Astrocyte of the spinal cord (primary cell): ENCODE measurements at places on chromosomes 11 and 22.

DNA sequence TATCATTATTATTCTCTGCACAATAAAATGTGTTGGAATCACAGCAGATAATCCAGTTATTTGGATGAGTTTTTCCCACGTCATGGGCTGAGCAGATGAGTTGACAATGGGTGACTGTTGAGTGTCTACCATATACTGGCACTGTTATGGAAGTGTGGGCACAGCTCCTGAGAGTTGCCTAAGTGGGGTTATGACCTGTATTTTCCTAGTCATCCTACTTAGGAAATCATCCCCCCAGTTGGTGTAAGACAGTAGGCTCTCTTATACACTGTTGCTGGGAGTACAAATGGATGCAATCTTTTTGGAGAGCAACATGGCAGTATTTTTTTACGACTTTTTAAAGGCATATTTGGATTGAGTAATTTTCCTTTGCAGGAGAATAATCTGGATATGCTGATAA, 66.4 kb downstream of the TRAF6 start:
- DNase-seq: no peak

DNA sequence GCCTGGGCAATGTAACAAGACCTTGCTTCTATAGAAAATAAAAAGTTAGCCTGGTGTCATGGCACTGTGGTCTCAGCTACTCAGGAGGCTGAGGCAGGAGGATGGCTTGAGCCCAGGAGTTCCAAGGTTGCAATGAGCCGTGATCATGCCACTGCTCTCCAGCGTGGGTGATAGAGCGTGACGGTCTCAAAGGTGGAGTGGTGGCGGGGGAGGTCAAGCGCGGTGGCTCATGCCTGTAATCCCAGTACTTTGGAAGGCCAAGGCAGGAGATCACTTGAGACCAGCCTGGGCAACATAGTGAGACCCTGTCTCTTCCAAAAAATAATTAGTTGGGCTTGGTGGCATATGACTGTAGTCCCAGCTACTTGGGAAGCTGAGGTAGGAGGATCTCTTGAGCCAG, 16.7 kb upstream of the PISD start:
- no peak for DNase-seq

DNA sequence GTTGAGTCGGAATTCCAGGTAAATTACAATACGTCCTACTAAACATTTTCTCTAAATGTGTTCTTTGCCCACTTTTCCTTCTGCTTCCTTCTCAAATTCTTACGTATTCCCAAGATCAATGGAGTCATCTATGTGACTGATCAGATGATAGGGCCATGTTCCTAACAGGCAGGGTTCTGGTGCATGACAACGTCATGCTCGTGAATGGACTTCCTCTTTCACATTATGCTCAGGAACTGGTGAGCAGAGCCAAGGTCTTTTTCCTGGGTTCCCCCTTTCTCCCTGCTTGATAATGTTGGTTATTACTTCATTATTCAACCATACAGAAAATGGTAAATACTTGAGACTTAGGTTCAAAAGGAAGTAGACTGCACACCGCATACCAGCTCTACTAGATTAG, 789.4 kb downstream of the OPCML start:
- DNase-seq: no peak

DNA sequence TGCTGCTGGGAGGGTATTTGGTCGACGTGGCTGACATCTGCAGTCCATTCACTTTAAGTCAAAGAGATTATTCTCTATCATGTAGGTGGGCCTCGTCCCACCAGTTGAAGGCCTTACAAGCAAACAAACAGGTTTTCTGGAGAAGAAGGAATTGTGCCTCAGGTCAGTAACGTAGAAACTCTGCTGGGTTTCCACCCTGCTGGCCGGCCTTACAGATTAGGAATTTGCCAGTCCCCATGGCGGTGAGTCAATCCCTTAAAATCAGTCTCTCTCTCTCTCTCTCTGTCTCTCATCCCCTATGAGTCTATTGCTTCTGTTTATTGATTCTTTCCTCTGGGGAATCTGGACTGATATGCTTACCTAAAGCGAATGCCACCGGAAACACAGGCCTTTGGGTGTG, 75.4 kb upstream of the FGF3 start:
- DNase-seq: no peak

DNA sequence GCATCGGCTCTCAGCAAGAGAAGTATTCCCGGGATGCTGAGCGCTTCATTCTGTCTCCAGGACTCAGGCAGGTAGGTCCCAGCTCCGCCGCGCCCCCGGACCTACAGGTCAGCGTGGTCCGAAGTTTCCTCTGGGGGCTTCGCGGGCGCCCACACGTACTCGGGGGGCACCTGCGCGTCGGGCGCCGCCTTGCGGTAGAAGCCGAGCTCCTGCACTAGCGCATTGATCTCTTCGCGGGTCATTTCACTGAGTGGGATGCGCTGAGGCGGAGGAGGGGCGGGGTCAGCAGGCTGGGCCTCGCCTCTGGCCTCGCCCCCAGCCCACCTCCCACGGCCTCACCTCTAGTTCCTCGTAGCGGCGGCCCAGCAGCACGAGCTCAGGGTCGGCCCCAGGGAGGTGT, 2.5 kb downstream of the SELENOM start:
- DNase-seq: no peak

DNA sequence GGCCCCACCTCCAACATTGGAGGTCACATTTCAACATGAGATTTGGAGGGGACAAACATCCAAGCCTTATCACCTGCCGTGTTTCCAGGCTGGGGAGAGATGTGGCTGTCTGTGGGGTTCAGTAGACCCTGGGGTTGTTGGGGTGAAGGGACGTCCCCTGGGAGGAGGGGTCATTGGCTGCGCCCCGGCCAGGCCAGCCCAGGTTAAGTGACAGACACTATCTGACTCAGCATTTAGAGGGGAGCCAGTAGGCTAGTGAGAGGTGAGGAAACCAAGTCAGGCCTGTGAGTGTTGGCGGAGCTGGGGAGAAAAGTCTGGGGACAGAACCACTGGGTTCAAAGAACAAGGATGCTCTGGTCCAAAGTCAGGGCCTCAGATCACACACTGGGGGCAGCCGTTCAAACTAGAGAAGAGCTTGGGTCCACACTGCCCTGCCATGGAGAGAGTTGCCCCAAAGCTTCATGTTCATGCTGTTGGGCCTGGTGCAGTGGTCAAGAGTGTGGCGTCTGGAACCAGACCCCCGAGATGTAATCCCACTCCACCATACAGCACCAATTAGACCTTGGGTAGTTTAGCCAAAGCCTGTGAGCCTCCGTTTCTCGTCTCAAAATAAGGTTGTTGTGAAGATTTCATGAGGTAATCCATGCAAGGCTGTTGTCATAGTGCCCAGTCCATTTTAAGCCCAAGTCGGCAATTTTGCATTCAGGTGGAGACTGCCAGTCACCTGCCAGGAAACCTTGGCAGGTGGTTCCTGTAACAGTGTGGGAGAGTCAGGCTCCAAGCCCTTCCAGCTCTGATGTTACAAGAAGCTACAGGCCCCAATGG, 1289.6 kb downstream of the TBC1D22A start:
- no peak for DNase-seq

DNA sequence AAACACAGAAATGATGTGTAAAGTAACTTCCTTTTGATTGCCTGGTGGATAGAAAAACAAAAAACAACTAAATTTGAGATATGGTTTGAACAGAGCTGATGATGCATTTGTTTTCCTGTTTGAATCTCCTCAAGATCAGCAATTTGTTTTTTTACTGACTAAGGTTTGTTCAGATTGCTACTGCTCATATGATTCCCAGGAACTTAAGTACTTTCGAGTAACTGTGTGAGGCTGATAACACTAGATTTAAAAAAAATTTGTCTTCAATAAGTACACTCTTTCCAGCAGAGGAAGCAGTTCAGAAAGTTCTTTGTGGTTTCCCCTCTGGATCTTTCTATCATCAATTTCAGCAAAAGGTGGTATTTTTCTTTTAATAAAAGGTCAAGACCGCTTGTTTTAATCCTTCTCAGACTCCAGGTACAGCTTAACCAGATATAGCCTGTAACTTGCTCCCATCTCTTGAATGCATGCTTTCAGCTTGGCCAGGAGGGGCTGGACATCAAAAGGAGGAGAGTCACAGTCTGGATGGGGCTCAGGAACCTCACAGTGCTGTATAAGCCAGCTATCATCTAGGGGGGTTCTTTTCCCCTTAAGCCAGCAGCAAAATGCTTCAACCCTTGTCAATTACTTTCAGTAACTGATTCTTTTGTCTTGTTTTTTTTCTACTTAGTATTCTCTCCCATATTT, 12.3 kb upstream of the MS4A6E start:
- DNase-seq: no peak

GRCh38 chr11:122093731-122094275, 22.2 kb downstream of the BLID start:
- DNase-seq: peak; percentile 81

DNA sequence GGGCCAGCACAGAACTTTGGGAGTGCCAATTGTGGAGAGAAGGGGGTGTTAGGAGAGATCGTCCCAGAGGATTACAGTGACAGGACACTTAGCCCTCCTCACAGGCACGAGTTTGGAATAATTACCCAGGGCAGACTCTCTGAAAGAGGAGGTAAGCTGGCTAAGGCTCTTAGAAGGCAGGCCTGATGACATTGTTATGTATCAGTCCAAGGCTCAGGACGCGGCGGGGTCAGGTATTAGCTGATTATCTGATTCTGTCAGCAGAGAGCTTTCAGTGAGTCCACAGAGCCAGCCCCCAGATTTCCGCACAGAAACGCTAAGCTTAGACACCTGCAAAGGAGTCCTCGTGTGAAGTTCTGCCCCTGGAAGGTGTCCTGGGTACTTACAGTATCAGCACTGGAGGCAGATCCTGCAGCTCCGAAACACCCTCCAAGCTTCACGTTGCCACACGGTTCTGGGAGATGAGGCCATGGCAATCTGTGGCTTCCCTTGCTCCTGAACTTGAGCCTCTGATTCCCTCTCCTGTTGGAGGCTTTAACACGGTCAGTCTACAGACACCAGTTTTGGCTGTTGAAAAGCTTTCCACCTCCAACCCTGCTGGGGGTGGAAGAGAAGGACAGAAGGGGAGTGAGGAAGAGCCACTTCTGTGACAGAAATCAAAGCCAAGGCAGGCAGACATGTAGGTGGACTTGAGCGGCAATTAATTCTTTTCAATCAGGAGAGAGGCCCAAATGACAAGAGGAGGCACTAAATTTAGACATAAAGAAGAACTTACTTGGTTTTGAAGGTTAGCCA, 123.6 kb upstream of the CADM1 start:
- no peak for DNase-seq

DNA sequence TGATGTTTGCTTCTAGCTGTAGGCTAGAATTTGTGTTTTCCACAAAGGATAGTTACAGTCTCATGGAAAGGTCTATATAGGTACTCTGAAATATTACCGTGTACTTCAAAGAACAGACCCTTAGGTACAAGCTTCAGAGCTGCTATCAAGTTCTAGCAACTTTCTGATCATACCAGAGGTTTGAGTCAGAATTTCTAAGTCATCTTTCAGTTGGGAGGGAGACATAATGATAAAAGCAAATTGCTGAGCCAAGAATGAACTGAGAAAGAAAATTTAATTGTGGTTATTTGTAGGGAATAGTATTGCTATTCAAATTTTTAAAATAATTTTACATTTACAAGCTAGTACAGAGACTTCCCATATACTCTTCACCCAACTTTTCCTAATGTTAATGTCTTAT, 19.9 kb upstream of the ME3 start:
- peak; percentile 46 for DNase-seq

- no peak for DNase-seq
These were observed 72.8 kb upstream of the DDI1 start for GRCh38 chr11:103963648-103964047.

DNA sequence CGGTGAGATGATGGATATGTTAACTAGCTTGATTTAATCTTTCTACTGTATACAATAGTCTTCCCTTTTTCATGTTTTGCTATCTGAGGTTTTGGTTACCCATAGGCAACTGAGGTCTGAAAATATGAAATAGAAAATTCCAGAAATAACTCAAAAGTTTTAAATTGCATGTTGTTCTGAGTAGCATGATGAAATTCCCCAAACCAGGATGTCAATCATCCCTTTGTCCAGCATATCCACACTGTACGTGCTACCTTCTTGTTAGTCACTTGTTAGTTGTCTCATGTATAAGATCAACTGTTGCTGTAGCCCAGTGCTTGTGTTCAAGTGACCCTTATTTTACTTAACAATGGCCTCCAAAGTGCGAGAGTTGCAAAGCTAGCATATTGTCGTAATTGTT, 21.2 kb upstream of the OR10W1 start:
- DNase-seq: no peak

GRCh38 chr22:26536056-26536761, 23.9 kb upstream of the TFIP11 start:
- no peak for DNase-seq

DNA sequence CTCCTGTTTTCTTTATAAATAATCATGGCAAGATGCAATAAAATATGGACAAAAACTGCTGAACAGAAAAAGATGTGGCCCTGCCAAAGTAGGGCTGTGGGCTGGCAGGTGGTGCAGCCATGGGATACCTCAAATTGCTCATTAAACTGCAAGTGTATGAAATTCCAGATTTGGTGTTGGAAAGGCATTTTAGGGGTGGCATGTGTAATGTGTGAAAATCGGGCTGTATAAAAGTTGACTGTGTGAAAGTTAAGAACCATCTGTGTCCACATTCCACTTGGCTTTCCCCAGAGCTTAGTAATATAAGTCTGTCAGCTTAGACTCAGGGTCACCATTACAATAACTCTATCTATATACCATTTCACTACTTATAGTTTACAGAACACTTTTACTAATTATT, 34.8 kb upstream of the FZD4 start:
- peak; percentile 30 for DNase-seq

- no peak for DNase-seq
These were observed 66.9 kb downstream of the SPON1 start for GRCh38 chr11:14029440-14029839.

DNA sequence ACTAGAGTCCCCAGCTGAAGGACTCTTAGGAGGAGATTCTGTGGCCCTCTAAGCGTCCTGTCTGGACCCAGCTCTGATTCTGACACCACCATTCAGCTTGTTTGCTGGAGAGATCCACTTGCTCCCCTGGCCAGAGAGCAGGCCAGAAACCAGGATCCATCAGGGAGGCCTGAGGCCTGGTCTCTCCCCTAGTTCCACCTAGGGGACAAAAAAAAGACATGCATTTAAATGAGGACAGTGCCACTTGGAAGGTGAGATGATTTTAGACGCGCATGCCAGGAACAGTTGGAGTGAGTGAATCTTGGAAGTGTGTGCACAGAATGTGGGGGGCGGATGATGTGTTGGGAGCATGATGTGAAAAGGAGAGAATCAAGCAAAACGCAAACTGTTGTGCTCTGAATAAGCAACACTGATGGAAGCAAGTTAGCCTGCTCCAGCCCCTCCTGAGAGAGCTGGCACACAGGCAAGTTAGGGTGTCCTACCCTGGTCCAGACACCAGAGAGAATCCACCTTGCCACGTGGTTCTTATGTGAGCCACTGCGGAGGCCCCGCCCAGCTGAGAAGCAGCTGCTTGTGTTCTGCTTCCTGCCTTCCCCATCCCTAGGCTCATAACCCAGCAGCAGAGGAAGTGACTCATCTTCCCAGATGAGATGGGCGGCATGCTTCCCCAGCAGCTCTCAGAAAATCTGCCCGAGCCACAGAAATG, 8.0 kb upstream of the SLCO2B1 start:
- peak; percentile 94 for DNase-seq

GRCh38 chr11:10414181-10414580, 40.9 kb upstream of the AMPD3 start:
- DNase-seq: no peak

GRCh38 chr22:40057652-40058051, 62.9 kb downstream of the FAM83F start:
- DNase-seq: no peak
